ENCODE measurements at places on chromosomes 1 and 21.

DNA sequence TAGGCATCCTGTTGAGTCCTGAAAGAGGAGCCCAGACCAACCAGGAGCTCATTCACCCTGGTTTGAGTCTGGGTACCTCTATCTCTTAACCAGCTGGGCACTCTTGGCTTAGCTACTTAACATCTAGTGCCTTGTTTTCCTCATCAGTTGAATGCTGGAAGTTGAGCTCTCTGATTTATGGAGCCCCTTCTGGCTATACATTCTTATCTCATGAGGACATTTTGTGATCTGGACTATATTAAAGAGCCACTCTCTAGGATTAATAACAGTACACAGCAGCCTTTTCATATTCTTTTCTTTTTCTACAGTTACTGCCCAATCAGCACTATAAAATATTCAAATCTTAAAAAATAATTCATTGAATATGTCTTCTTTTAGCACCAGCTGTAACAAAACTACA lies 296.9 kb upstream of the RUNX1 start:
- DNase-seq: no peak

GRCh38 chr1:115336741-115337140 lies 1.3 kb downstream of the NGF start:
- no peak for DNase-seq

DNA sequence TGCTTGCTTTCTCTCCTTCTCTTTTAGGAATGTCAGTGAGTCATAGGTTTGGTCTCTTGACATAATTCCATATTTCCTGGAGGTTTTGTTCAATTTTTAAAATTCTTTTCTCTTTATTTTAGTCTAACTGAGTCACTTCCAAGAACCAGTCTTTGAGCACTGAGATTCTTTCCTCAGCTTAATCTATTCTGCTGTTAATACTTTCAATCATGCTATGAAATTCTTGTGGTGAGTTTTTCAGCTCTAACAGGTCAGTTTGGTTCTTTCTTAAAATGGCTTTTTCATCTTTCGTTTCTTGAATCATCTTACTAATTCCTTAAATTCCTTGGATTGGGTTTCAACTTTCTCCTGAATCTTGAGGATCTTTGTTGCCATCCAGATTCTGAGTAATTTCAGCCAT lies 321.0 kb downstream of the PTBP2 start:
- no peak for DNase-seq

DNA sequence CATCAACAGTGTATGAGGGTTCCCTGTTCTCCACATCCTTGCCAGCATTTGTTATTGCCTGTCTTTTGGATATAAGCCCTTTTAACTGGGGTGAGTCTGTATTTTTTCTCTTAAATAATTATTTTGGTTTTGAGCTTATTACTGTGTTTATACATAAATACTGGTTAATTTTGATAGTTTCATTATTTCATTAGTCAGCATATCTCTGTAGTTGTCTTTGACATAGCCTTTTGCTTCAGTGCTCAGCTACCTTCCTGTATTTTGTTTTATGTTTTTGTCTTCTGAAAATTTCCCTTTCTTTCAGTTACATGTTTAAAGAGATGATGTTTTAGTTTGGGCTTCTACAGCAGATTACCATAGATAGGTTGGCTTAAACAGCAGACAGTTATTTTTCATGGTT lies 138.1 kb downstream of the XPR1 start:
- DNase-seq: no peak

- DNase-seq: no peak
Measured at GRCh38 chr1:31099293-31100032, 33.9 kb upstream of the PUM1 start.

GRCh38 chr1:44830900-44831304 lies 12.2 kb downstream of the PTCH2 start:
- DNase-seq: peak; percentile 45

DNA sequence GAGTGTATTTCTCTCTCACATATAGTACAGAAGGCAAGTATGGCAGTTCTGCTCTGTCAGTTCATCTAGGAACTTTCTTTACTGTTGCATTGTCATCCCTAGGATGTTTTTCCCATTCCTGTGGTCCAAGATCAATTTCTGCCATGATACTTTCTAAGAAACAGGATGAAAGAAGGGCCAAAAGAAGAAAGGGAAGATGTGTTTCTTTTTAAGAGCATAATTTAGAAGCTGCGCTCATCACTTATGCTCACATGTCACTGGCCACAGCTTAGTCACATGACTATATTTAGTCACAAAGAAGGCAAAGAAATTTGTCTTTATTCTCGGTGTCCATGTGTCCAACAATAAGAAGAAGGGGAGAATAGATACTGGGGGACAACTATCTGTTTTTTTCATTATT lies 7.0 kb upstream of the MAST2 start:
- DNase-seq: no peak

DNA sequence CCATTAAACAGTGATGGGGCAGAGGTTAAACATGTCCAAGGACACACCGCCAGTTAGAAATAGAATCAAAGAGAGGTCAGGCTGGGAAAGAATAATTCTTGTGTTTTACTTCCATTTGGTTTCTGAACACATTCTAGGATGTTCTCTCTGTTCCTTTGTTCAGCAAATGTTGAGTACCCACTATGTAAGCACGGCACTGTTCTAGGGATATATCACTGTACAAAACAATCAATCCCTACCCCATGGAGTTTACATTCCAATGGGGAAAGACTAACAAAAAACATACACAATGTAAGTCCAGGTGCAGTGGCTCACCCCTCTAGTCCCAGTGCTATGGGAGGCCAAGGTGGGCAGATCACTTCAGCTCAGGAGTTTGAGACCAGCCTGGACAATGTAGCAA lies 6.2 kb downstream of the MYOCOS start:
- no peak for DNase-seq

DNA sequence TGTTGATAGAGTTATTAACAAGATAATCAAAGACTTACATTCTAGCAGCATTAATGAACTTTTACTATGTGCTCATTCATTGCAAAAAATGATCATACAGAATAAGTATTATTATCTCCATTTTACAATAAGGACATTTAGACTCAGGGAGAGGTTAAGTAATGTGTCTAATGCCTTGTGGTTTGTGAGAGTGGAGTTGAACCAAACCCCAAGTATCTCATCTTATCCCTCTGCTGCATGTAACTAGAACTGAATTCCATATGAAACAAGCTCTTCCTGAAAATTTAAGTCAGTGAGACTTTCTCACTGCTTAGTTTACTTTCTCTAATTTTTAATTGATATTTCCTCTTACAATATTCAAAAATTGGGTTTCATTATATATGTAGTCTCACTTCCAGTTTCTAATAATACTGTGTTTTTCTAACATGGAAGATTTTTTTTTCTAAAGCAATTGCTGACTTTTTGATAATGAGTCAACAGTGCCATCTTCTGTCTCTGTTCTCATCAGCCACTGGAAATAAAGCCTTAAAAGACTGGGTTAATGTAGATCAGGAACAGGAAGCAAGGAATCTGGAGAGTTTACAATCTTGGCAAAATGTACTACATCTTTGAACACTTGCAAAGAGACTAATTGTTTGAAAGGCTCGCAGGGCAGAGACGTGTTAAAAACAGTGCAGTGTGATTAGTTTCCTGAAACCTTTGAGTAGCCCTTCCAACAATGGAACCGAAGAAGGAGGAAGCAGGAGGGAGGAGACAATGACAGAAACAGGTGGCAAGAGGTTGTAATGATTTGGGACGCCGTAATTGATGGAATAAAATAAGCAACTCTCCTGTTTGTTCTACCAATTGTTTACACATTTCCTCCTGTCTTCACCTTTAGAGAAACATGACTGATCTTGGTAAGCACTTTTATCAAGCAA lies 567.6 kb downstream of the MRPL39 start:
- DNase-seq: peak; percentile 78

GRCh38 chr1:95085376-95085775 lies 12.6 kb upstream of the ALG14 start:
- DNase-seq: no peak

DNA sequence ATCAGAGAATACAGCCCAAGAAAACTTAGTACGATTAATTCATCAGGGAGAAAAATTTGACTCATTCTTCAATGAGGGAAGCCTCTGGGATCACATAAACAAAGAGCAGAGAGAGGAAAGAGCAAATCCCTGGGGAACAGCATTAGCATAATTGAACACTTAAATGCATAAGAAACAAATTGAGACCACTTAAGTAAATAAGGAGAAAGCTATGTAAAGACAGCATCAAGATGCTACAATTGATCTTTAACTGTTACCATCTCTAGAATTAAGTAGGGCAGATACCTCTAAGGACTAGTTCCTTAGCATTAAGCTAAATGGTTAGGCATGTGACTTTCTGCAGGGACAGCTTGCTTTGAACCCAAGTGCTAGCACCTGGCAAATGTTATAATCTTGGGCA lies 265.1 kb upstream of the NEGR1 start:
- DNase-seq: no peak

GRCh38 chr1:185990565-185990964 lies 256.4 kb downstream of the HMCN1 start:
- DNase-seq: no peak

DNA sequence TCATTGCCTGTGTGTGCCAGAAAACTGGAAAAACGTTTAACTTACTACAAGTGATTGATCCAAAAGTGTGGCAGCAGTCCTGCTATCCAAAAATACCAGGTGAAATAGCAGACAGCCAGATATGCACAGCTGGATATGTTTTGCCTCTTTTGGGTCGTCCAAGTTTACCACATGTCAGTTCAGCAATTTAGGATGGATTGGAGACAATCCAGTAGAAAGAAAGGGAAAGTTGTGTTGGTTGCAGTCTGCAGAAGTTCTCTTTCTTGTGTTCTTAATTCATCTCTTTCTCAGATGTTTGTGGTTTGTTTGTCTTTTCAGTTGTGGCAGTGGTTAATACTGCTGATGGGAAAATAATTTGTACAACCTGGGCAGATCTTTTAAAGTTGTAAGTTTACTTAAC lies 645.0 kb downstream of the PTPRC start:
- DNase-seq: no peak

- no peak for DNase-seq
Measured at GRCh38 chr21:29436143-29436542, 137.4 kb downstream of the BACH1 start.

GRCh38 chr1:37258068-37258467 lies 216.3 kb upstream of the ZC3H12A start:
- DNase-seq: no peak

GRCh38 chr1:36559061-36559460 lies 76.3 kb upstream of the CSF3R start:
- no peak for DNase-seq

- no peak for DNase-seq
Measured at GRCh38 chr1:21804536-21804935, 7.5 kb upstream of the LDLRAD2 start.

- DNase-seq: no peak
Measured at GRCh38 chr1:7497107-7497637, 273.9 kb upstream of the VAMP3 start.

DNA sequence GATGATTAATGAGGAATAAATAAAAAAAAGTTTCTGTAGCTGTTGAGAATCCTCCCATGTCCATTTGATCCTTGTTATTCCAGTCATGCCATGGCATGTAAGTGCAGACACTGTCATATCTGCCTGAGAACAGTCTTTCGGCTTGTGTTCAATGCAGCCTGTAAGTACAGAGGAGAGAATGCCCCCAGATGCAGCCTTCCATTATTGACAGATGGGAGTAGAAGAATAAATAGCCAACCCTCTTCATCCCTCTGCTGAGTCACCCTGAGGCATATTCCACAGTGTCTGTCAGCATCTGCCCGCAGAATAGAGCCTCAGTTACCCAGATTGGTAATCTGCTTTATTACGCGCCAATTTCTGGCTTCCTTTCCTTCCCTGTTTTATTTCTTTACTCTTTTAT lies 139.4 kb downstream of the LRRC7 start:
- DNase-seq: no peak

GRCh38 chr1:99139876-99140275 lies 124.4 kb upstream of the PLPPR4 start:
- no peak for DNase-seq

- DNase-seq: no peak
Measured at GRCh38 chr1:226135709-226136108, 50.8 kb downstream of the ACBD3 start.

DNA sequence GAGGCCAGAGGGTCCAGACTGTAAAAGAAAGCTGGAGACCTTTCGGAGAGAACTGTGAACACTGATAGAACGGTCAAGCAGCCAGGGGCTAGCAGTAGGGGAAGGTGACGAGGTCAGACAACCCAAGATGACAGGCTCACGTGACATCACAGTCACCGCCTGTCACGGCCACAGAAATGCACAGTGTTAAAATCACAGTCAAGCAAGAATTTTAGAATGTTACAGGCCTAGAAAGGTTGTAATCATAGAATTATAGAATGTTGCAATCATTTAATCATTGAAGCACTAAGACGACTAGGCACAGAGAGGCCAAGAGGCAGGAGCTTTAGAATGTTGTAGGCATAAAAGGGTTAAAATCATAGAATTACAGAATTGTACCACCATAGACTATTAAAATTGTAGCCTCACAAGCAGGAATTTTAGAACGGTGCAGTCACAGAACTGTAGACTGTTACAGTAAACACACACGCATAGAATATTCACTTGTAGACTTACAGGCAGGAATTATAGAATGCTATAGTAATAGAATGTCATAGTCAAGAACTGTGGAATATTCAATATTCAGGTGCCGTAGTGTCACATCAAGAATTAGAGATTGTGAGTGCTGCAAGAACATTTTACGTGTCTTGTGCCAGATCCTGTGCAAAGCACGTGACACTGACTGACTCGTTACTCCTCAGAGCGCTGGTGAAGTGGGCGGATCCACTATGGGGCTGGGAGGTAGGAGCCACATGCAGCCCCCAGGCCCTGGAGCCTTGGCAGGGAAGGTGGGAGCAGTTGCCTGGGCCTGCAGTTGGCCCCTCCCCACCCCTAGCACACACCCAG lies 118.1 kb downstream of the EPHB2 start:
- DNase-seq: no peak
